ENCODE measurements at places on chromosomes 5 and 9. TPM values are rescaled to one million over a fixed set of nuclear protein-coding genes. Genes with fewer than 3 reads are reported as not detected.

The ZNF782 gene
- 2.5 TPM for total RNA-seq

The PRDM9 gene
- total RNA-seq, result not detected

The PDGFRB gene
- not detected for total RNA-seq

The TMC1 gene
- total RNA-seq, result not detected

The ZNF79 gene
- 8.5 TPM for total RNA-seq

The SPATA31E1 gene
- total RNA-seq, result not detected

The IFNA21 gene
- total RNA-seq, result not detected

The PCDHA5 gene
- total RNA-seq, result not detected

- no peak for DNase-seq
Observed at GRCh38 chr5:38843665-38844064, 2.1 kb upstream of the OSMR start.

DNA sequence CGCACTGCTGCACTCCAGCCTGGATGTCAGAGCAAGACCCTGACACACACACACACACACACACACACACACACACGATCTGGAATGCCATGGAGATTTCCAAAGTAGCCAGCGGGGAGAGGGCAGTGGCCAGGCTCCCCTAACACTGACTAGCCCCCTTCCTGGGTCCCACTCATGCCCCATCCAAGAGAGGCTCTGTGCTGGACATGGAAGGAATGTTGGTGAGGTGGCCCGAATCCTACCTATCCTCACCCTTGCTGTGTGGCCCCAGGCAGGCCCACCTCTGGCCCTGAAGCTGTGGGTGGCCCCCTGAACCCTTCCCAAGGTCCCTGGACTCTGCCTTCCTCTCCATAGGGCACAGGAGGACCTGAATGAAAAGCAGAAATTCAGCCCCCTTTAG is 7.3 kb downstream of the BRD3 start:
- no peak for DNase-seq

DNA sequence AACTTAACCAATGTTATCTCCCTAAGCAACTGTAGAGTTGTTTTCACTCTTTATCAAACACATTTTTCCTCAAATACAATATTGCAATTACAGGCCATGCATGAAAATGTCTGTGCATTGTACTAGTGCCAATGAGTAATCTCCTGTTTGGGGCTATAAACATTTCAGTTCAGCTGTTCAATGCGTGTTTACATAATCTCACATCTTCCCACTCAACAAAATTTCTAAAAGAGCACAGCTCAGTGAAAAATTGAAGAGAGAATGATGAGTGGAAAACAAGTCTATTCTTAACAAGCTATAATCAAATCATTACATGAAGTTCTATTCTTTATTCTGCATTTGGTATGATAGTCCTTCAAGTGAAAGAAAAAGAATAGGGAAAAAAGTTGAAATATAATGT is 780.5 kb upstream of the CDH9 start:
- no peak for DNase-seq

DNA sequence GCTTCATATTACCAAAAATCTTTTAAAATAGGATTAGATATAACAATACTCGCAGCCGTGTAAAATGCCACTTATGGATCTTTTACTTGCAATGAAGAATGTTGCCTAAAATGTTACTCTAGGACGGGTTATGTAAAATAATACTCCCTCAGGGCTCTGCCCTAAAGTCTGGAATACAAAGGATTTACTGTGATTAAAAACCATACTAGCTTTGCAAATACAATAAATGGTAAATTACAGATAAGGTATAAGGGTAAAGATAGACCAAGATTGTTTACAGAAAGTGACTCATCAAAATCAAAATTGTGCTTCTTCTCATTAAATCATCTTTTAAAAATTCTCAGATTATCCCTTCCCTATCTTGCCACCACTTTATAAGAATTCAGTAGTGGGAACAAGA is 163.6 kb downstream of the MEF2C start:
- DNase-seq, result no peak

DNA sequence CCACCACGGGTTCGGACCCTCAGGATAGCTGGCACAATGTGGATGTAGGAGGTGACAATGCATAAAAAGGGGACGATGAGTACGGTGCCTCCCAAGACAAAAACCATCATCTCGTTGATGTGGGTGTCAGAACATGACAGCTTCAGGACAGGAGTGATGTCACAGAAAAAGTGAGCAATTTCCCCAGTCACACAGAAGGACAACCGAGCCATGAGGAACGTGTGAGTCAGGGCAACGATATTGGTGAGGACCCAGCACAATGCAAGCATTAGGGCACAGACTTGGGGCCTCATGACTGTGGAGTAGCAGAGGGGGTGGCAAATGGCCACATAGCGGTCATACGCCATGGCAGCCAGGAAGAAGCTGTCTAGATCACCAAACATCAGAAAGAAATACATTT is 491 bp downstream of the OR1N1 start:
- no peak for DNase-seq

DNA sequence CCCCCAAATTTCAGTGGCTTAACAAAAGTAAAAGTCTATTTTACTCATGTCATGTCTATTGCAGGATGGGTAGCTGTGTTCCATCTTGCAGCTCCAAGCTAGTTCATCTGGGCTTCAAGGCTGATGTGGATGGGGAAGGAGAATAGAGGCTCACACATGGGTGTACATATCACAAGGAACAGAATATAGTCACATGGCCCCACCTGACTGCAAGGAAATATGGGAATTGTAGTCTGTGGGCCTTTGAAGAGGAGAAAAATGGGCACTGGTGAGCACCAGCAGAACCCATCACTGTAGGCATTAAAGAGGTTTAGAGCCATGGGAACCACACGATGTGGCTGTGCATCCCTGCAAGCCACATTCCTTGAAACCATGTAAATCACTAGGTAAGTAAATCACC is 17.9 kb upstream of the TRIO start:
- no peak for DNase-seq

DNA sequence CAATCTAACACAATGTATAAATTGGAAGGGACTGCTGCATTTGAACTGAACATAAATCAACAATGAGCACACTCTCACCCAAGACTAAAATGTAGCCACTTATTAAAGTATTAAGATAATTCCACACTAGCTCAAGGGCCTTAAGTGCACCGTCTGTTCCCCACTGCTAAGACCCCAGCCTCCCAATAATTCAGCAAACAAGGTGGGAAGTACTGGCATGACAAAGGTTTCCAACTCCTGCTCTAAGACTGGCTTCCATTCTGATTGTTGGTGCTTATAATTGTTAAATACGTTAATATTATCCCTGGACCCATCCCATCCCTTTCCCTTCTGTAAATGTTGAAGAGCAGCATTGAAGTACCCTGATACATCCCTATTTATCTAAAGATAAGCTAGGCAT is 636.7 kb downstream of the NR2F1-AS1 start:
- no peak for DNase-seq

GRCh38 chr9:102700936-102701335 is 294.2 kb upstream of the CYLC2 start:
- peak; percentile 3 for DNase-seq

- DNase-seq, result no peak
Observed at GRCh38 chr5:133470841-133471240, 141.5 kb downstream of the FSTL4 start.

GRCh38 chr9:95980262-95981125 is 105.0 kb downstream of the ERCC6L2 start:
- DNase-seq, result no peak

GRCh38 chr5:65821966-65822365 is 100.0 kb downstream of the NLN start:
- DNase-seq, result no peak

DNA sequence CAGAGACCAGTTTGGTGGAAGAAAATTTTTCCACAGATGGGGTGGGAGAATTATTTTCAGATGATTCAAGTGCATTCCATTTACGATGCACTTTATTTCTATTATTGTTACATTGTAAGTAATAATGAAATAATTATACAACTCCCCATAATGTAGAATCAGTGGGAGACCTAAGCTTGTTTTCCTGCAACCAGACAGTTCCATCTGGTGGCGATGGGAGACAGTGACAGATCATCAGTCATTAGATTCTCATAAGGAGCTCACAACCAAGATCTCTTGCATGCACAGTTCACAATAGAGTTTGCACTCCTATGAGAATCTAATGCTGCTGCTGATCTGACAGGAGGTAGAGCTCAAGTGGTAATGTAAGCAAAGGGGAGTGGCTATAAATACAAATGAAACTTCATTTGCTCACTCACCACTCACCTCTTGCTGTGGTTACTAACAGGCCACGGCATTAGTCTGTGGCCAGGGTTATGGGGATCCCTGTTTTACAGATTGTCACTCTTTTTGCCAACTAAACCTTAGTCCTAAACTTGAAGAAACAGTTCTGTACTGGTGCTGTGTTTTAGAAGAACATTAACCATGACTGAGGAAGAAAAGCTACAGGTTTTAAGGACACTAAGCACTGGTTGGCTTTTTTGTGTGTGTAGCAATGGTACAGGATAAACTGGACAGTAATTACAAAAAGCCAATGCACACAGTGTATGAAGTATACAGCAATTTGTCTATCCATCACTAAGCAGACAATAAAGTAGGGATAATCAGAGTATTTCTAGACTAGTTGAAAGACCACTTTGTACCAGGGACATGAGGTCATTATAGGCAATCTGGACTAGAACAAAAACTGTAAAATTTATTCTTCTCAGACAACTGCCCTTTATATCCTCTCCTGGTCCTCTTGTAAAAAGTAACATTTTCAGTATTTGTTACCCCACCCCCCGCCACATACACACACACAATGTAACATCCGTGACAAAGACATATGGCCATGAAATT is 9.9 kb downstream of the TMEM232 start:
- DNase-seq, result no peak

- no peak for DNase-seq
Observed at GRCh38 chr5:116456036-116456435, 118.6 kb downstream of the SEMA6A start.

DNA sequence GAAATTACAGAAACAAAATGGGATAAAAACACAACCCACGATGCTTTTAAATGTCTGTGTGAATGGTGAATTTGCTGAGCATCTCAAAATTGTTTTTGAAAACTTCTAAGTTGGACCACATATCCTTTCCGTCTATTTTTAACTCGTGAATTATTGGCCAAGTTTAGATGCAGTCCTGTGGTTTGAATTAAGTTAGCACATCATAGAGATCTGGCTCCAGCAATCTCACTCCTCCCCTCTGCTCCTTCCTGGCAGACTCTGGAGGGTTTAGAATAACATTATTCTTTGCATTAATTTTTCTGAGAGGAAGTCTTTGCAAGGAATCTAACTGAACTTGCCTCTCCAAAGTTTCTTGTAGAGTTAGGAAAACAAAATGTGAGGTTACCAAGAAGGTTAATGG is 14.5 kb upstream of the ANKRD55 start:
- DNase-seq, result no peak

DNA sequence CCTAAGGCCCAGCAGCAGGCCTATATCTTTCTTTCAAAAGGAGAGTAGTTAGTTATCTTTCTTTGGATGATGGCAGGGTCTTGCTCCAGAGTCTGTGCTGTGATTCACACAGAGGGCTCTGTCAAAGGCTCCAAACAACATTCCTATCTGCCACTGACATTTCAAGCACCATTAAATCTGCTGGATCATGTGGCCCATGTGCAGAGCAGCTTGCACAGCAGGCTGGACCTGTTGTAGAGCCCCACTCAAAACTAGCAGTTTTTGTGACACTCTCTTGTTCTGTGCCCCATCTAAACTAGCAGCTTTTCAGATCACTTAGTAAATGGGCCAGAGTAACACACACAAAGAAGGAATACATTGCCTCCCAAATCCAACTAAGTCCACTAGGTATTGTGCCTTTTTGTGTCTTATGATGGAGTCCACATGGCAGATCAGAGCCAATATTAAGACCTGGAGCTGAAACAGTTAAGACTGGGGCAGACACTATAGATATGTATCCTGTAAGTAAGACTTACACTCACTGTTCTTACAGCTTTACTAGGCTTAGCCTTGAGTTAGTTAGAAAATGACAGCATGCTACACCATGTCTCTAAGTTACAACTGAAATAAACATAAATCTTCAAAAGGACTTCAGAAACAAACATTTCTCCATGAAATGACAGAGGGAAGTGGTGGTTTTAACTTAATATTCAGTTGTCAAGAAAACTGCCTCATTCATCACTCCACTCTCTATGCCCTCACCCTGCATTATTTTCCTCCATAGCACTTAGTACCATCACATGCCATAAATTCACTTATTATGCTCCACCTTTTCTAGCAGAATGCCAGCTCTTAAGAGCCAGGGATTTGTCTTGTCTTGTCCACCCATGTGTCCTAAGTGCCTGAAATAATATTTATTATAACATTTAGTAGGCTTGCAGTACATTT is 400.9 kb downstream of the RAB3C start:
- peak; percentile 26 for DNase-seq

DNA sequence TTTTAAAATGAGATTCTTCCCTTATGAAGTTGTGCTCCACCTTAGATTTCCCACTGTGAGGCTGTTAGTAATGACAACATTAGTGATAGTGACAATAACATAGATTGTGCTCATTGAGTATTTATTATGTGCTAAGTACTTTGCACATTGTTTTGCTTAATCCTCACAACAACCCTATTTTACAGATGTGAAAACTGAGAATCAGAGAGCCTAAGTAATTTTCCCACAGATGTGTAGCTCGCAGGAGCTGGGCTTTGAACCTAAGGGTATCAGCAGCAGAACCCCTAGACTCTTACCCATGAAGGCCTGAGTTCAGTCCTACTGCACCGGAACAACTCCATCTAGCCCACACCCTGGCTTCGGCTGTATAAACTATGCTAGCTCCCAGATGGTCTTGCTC is 15.6 kb upstream of the ARAP3 start:
- DNase-seq, result no peak
